ENCODE measurements at places on chromosomes 3 and 15.

- no peak for DNase-seq
Measured at GRCh38 chr3:188370081-188370830, 216.3 kb downstream of the LPP start.

GRCh38 chr15:55742927-55743728, at the start of gene PRTG:
Gene PRTG (minus strand): TSS chr15:55743152. CDS start chr15:55742931, 221 bp downstream.
- DNase-seq: no peak

- DNase-seq: no peak
Measured at GRCh38 chr15:83436513-83437158, 10.5 kb upstream of the SH3GL3 start.

DNA sequence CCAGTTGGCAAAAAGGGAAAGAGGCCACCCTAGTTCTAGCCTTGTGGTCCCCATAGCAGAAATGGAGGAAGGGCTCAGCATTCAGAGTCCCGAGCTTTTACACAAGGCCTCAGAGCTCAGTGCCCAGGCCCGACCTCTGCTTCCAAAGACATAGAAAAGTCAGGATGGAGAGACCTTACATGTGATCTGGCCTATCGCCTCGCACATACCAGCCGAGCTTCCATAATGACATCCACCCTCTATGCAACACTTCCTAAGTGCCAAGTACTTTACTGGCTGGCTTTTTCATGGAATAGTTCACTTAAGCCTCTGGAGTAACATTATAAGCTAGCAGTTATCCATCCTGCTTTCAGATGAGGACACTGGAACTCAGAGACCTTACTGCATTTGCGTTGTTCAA, 275.9 kb downstream of the FAM43A start:
- DNase-seq: no peak

DNA sequence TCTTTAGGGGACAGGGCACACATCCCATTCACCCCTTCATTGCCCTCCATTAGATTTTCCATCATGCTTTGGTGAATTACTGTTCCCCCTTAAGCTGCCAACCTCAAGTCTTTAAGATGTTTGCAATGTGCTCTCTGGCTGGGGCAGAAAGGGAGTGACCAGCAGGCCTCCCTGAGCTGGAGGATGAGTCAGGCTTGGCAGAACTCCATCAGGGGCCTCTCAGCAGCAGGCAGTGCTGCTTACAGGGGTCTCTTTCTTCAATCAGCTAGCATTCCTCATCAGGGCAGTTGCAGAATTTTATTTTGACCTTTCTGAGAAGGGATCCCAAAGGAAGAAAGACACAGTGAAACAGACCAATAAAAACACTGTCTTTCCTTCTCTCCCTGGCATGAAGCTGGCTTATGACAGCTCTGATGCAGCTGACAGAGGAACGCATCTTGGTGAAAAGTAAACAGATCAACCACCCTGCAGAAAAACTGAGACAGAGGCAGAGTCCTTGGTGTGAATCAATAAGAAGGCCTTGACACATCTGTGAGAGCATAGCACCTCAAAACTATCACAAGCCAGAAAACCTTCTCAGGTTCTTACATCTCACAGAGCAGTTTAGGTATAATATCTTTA, 88.7 kb upstream of the MRPL3 start:
- DNase-seq: no peak

DNA sequence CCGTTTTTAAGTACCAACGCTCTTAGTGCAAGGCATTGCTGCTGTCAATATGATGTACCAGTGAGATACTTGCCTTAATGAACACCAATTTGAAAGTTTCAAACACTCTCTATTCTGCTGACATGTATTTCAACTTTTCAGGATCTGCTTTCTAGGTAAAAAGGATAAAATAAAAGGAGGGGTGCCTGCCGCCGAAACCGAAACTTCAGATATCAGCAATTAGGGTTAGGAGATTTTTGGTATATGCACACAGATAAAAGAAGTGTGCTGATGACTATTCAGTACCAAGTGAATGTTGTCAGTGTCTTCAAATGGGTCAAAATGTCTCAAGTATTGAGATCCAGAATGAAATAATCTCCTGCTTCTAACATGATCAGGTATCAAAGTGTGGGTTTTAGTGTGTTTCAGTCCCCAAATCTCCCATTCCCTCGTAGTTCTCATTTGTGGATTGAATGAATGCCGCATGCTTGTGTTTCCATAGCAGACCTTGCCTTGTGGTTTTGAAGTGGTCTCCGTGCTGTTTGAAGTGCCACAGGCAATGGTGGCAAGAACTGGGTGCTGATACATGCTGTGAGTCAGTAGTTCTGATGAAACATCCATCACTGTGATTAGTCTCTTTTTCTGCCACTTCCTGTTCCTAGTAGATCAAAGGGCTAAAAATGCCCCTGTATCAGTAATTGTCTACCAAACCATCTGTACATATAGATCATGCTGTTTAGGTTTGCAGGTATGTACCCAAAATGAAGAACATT, 22.5 kb downstream of the CHST14 start:
- DNase-seq: peak; percentile 6

GRCh38 chr3:53841296-53841695, 4.9 kb downstream of the CHDH start:
- DNase-seq: no peak

GRCh38 chr3:159191447-159191846, 389.6 kb downstream of the MFSD1 start:
- no peak for DNase-seq

GRCh38 chr3:130014526-130014925, 40.0 kb downstream of the TRH start:
- DNase-seq: no peak

DNA sequence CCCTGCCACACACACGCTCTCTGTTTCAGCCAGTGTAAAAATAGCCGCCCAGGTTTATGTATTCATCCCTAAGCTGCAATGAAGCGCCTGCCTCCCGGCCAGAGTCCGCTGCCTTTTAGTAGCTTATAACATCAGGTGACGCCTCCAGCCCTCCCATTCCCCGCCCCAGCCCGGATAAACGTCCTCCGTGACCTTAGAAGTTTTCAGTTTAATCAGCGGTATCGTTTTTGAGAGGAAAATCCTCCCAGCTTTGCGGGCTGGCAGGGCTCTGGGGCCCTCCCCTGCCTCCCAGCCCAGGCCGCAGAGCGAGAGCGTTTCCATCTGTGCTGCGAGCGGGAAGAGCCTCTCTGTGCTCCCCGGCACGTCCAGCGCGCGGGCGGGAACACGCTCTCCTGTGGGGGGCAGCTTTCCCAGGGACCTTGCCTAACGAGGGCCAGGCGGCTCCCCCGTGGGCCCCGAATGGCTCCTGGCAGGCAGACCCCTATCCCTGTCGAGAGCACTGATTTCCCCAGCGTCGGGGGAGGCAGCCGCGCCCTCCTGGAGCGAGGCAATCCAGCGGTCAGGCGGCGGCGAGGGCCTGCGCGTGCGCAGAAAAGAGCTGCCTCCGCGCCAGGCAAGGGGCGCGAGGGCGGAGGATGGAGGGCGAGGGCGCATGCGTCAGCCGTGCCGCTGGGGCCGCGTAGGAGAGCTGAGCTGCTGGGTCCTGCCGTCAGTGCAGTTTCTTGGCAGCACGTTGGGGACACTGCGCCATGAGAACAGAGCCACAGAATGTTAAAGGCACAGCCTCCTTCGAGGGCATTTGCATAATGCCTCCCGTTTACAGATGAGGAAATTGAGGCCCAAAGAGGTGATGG, 71.1 kb downstream of the CCNL1 start:
- peak; percentile 82 for DNase-seq

DNA sequence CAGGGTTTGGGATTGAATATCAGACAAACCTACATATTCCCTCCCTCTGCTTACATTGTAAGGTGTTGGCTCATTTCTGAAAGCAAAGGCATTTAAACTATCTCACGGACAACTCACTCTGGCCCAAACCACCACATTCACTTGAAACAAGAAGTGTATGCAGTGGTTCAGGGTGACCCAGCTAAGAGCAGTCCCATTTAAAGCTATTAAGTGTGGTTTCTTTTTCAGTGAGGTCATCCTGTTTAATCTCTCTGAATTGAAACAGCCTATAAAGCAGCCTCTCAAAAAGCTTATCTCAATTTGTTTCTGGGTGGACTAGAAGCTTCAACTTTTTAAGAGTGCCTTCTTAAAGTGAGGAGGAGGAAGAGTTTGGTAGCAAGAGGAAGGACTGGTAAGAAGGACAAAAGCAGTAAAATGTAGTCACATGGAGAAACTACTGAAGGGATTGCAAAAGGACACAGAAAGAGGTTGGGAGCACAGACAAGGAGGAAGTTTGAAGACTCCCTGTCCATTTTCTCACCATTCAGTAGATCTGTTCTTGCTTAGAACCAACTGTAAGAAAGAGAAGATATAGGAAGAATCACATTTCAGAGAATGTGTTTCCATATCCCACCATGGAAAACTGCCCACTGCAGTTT, 151.6 kb downstream of the TMCO5A start:
- DNase-seq: no peak

GRCh38 chr3:186529201-186529999, 14.8 kb downstream of the CRYGS start:
- DNase-seq: no peak

DNA sequence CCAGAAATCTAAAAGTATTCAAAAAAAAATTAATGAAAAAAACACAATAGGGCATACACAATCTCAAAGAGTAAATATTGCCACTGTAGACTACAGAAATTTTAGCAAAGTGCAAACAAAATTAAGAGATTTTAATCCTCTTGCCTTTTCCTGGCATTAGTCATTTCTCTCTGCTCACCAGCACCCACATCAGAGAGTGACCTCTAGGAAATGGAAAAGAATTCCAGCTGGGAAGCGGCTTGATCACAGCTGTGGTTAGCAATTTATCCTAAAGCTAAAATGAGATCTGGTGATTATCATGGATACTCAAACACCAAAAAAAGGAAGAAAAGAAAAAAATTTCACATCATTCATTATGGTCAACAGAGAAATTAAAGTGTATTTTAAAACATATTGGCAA, 7.5 kb downstream of the CSNK1G1 start:
- no peak for DNase-seq

GRCh38 chr15:38453971-38454695, at the start of gene FAM98B:
Gene FAM98B (plus strand): TSS chr15:38454127. CDS start chr15:38454162, 35 bp downstream.
- DNase-seq: peak; percentile 88

DNA sequence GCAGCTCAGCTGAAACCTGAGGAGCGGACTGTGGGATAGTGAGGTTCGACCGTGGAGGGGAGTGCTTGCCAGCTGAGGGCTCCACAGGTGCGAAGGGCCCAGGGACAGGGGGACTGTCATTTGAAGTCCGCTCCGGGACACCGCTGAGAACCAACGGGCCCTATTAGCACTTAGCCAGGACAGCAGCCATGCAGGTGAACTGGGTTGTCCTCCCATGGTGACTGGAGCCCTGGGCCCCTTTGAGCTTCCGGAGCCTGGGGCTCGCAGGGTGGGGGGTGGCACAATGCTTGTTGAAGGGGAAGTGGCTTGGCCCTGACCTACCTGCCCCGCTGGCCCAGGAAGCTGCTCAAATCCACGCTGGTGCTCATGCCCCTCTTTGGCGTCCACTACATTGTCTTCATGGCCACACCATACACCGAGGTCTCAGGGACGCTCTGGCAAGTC, 24.7 kb downstream of the PTH1R start:
- DNase-seq: no peak

- DNase-seq: no peak
Measured at GRCh38 chr3:10845001-10845761, 29.2 kb downstream of the SLC6A11 start.

GRCh38 chr3:50100386-50100785, 11.7 kb downstream of the RBM5 start:
- no peak for DNase-seq

DNA sequence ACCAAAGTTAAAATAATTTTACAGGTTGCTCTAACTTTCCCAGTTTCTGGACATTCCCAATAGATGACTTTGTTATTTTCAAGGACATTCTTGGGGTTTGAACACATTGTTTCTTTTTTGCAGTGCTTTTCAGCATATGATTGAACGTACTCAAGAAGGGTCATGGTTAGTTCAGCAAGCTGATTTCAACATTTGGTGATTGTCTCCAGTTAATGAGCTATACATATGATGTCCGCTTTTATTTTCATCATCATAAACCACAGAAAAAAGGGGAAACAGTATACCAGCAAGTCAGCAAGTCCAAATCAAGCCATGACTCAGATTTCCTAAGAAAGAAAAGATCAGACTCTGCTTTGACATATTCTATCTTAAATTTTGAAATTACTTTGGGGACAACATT, 69.4 kb downstream of the B3GALNT1 start:
- DNase-seq: no peak

DNA sequence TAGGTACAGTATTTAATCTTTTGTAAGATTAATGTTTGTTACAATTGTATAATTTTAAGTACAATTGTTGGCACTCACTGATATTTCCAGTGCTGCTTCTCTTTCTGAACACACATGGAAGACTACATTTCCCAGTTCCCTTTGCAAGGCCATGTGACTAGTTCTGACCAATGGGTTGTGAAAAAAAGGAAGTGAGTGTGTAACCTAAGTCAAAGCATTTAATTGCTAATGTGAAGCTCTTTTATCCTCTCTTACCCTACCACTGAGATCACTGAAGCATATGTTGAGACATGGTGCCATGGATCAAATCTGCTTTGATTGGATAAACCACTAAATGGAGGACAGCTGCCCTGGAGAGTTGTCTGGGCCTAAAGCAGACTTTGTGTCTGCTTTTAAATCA, 83.9 kb upstream of the PLXND1 start:
- DNase-seq: peak; percentile 2

DNA sequence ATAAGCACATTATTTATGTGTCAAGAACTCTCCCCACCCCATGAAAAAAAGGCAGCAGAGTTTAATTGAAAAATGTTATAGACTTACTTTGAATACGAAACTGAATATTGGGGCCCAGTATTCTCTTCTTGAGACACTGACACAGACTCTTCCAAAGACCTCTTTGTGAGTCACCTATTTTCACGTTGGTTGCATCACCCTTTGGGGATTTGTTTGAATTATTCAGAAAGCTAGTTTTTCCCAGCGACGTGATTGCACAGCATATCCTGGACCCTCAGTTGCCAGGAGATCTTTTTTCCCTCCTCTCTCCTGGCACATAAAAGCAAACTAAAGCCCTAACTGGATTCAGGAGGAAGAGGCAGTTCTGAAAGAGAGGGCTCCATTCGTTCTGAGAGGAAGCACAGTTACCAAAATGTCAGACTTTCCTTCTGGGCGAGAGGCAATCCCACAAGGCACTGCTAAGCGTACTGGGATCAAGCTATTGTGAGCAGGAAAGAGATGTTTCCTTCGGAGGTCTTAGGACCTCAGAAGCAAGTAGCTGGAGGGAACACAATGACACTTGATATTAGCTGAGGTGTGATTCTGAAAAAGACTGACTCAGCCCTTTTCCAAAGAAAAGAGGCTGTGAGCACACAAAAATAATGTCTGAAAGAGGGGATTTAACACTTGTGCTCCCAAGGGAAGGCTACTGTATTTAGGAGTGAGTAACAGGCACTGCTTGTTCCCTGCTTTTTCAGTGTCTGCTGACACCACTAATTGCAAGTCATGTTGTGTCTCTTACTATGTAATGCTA, 65.8 kb upstream of the CADPS start:
- no peak for DNase-seq

DNA sequence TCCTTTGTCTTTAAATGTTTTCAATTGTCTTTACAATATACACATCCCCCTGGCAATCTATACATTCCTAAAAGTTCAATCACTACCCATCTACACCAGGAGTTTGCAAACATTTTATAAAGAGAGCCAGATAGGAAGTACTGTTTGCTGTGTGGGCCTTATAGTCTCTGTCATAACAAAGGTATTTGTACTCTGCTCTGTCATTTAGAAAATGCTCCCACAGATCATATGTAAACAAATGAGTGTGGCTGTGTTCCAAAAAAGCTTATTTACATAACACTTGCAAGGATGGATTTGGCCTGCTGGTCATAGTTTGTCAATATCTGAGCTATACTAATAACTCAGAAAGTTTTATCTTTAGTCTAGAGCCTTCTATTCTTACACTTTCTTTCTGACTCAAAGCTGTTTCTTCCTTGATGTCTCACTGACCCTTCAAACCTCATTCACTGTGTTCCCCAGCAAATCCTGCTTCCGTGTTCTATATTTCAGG, 511.9 kb downstream of the GBE1 start:
- no peak for DNase-seq

All from stimulated activated CD8-positive, alpha-beta memory T cell treated with anti-CD3 and anti-CD28 coated beads, Interleukin-15, amount 100 ng/mL, for 1 hour (primary cell).